ENCODE measurements at places on chromosomes 2 and 18.
A peak's percentile ranks its signal among the peaks of the same experiment; 100 is the strongest.

DNA sequence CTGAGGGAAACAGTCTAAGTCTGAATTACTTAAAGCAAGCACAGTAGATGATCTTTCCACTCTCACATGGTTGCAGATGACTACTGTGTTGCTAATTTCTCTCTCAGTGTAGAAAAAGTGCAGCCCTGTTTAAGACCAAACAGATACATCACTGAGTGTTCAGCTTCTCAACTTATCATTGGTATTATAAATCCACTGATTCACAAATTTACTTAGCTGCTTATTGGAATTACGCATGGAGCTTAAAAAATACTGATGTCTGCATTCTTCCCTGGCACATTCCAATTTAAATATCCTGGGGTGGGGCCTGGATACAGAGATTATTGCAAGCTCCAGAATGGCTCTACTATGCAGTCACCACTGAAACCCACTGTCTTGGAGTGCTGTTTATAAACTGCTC, 411.2 kb downstream of the RND3 start:
- DNase-seq = no peak
- H3K27me3 ChIP-seq = no peaks in the 10 kb centered on the region
- no peak overlapping the region for H3K4me3 ChIP-seq

DNA sequence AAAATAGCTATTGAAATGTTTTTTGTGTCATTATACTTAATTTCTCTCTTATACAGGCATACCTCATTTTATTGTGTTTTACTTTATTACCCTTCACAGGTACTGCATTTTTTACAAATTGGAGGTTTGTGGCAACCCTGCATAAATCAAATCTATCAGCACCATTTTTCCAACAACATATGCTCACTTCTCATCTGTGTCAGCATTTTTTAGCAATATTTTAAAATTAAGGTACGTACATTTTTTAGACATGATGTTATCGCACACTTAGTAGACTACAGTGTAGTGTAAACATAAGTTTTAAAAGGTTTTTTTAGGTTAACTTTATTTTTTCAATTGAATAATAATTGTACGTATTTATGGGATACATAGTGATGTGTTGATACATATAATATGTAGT, 30.8 kb upstream of the RALBP1 start:
- DNase-seq = no peak
- H3K27me3 ChIP-seq = no peaks in the 10 kb centered on the region
- H3K36me3 ChIP-seq = peaks cover 19% of the 10 kb centered on the region
- no peaks in the 10 kb centered on the region for H3K4me1 ChIP-seq
- H3K27ac ChIP-seq = no peak overlapping the region

GRCh38 chr2:172162225-172162733, 59.6 kb upstream of the DLX2 start:
- H3K27me3 ChIP-seq = no peaks in the 10 kb centered on the region
- H3K4me1 ChIP-seq = no peaks in the 10 kb centered on the region
- peak; percentile 41 for DNase-seq
- peaks cover 4% of the 10 kb centered on the region for H3K36me3 ChIP-seq

GRCh38 chr18:31792580-31792911, 31.9 kb upstream of the SLC25A52 start:
- no peak overlapping the region for H3K27ac ChIP-seq
- no peak for DNase-seq
- no peaks in the 10 kb centered on the region for H3K4me1 ChIP-seq
- no peak overlapping the region for H3K4me3 ChIP-seq
- no peaks in the 10 kb centered on the region for H3K36me3 ChIP-seq

- H3K4me3 ChIP-seq = no peak overlapping the region
- no peak for DNase-seq
- no peaks in the 10 kb centered on the region for H3K27me3 ChIP-seq
- H3K4me1 ChIP-seq = no peaks in the 10 kb centered on the region
Measured at GRCh38 chr18:51054764-51055163, 24.8 kb downstream of the SMAD4 start.
